ENCODE measurements at places on chromosomes 7 and 10.

GRCh38 chr10:61455656-61456055 is 2.5 kb upstream of the TMEM26 start:
- DNase-seq = no peak

DNA sequence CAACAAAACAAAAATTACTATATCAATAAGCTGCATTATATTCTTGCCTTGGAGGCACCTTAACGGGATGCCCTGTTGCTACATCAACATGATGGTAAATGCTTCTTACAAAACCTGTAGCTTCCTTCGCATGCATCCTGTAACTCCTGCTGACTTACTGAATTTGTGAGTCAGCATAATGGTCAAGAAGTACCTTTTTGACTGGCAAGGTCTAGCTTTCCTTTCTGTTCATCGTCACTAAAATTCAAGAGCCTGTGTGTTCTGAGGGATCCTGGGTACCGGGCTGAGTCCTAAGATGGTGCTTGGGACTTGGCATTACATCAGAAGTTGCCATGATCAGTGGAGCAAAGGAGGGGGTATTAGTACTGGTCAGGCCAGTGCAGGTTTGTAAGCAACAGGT is 4.9 kb downstream of the PFKFB3 start:
- no peak for DNase-seq

DNA sequence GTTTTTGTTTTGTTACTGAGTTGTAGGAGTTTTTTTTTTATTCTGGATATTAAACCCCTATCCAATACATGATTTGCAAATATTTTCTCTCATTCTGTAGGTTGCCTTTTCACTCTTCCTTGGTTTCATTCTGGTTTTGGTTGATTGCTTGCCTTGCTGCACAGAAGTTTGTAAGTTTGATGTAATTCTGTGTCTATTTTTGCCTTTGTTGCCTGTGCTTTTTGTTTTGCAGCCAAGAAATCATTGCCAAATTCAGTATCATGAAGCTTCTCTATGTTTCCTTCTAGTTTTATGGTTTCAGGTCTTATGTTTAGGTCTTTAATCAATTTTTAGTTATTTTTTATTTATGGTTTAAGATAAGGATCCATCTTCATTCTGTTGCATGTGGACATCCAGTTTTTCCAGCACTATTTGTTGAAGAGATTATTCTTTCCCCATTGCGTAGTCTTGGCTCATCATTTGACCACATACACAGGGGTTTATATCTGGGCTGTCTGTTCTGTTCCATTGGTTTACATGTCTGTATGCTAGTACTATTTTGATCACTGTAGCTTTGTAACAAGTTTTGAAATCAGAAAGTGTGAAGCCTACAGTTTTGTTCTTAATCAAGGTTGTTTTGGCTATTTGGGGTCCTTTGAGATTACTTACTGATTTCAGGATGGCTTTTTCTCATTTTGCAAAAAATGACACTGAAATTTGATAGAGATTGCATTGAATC is 26.4 kb downstream of the BMPR1A start:
- no peak for DNase-seq

- no peak for DNase-seq
Measured at GRCh38 chr7:77269360-77270093, 69.9 kb upstream of the FGL2 start.

DNA sequence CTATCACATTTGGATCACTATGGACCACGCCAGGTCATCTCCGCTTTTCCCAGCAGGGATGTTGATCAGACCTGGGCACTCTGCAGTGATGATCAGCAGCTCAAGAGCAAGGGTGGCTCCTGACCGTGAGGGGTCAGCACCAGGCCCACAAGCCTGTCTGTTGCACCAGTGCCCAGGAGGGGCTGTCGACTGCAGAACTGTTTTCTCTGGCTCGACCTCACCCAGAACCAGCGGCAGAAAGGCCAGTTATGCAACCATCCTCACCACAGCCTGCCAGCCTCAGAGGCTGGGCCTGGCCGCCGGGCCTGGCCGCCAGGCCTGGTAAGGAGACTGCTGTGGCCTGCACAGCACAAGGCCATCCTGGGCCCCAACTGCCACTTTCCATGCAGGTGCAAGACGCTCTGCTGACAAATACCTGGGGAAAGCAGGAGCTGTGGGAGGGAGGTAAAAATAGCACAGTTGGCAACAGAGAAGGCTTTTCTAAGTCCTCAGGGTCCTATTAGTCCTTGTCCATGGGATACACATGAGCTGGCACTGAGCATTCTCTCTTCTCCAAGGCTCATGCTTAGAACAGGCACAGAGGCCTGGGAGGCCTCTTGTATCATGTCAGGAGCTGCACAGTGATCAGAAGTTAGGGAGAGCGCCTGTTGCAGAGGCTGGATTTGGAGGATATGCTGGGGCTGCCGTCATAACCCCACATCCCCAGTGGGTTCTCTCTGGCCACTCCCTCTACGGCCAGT is 17.5 kb downstream of the KCNMA1 start:
- DNase-seq = no peak

GRCh38 chr10:43867667-43868565 is 219.2 kb upstream of the ZNF32 start:
- no peak for DNase-seq

DNA sequence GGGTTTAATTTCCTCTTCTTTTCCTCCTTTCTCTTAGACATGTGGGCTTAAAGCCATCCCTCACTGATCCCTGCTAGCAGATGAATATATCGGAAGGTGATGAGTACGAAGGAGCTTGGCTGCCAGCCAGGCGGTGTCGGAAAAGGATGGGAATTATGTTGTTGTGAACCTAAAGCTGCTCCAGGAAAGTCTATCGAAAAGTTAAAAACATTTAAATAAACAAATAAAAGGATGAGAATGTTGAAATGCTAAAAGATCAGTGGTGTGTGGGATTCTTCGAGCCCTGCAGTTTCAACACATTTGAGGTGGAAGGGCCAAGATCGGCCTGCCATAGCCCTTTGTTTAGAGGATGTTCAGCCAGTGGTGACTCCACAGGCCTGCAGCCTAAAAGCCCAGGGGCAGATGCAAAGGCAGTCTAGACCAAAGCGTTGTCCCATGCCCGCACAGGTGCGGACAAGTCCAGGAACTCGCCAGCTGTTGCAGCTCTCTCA is 107.9 kb downstream of the JCAD start:
- DNase-seq = no peak
